MV-4-11 (cell line): ENCODE measurements at places on chromosomes 13 and 19.
A peak's percentile ranks its signal among the peaks of the same experiment; 100 is the strongest.

GRCh38 chr19:39408392-39409207, 2.0 kb downstream of the ZFP36 start:
- DNase-seq, result no peak

DNA sequence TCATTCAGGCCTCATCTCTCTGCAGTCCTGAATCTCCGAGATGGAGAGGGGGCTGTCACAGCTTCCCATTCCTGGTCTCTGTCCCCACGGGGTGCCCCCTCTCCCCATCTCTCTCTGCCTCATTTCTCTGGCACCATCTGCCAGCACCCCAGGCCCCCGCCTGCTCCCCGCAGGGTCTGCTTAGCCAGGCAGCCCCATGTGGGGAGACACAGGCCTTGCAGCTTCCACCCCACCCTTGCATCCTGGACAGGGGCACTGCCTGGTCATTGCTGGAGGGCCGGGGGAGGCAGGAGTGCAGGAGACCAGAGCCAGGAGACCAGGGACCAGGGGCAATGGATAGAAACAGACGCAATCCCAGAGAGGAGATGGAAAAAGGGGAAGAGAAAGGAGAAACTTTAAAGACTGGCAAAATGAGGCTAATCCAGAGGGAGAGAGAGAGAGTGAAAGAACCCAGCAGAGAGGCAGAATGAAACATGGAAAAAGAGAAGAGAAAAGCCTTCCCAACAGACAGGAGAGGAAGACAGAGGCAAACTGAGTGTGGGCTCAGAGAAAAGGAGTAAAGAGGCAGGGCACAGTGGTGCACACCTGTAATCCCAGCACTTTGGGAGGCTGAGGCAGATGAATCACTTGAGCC, 8.8 kb upstream of the GIPR start:
- no peak for DNase-seq

GRCh38 chr13:40994581-40995230, 24.4 kb downstream of the ELF1 start:
- DNase-seq, result no peak

- DNase-seq, result no peak
Measured at GRCh38 chr13:42225051-42225450, 46.9 kb upstream of the AKAP11 start.

DNA sequence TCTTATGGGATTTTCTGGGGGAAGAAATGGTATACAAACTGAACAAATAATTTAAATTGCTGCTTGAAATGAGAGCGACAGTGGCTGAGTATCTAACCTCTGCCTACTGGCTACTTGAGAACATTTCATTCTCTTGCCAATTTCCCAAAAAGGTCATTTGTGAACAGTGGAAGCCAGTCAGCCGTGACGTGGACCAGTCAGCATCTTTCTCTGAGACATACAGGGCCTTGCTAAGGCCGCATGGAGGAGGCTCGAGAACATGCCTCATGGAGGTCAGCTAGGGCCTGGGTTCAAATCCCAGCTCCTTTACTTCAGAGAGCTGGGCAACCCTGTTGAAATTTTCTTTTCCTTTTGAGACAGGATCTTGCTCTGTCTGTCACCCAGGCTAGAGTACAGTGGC, 20.3 kb downstream of the ZC3H4 start:
- DNase-seq, result no peak

DNA sequence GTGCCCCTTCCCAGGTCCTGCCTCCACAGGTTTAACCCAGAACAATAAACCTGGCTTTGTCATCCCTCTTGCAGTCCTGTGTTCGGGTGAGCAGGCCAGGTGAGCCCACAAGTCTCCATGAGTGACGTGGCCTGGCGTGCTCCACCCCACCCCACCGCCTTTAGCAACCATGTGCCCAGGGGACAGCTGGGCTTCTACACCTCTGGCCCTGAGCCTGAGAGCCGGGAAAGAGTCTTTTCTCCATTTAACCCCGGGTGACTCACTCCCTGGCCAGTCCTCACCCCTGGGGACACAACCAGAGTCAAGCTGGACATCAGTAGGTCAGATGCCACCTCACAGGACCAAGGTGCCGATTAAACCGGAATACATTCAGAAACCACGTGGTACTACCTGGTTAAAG, 4.1 kb downstream of the C19orf53 start:
- no peak for DNase-seq

DNA sequence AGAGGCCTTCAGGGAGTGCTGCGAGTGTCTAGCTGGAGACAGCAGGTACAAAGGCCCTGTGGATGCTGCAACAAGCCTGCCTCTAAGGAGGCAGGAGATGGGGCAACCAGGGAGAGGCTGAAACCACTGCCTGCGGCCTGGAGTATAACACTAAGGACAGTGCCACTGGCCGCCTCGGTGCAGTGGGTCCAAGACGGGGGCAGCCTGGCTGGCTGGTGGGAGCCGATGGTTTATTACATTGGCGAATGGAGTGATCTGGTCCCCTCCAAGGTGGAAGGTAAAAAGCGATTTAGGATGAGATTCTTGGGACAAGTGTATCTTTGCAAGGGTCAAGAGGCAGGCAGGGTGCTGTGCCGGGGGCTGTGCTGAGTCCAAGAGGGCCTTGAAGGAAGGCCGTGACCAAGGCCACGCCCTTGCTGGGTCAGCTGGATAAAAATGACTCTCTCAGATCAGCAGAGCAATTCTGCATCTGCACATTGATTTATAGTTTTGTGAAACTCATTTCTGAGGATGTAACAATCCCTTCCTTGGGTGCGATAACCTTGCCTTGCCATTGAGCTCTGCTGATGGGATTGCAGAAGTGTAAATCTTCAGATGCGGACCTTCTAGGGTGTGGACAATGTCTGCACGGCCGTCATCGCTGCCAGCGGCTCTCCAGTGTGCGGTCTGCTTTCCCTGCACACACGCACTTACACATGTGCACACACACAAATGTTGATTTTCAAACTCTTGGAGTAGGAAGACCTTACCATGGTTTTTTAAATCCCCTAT, 6.0 kb downstream of the TMEM255B start:
- DNase-seq, result no peak

DNA sequence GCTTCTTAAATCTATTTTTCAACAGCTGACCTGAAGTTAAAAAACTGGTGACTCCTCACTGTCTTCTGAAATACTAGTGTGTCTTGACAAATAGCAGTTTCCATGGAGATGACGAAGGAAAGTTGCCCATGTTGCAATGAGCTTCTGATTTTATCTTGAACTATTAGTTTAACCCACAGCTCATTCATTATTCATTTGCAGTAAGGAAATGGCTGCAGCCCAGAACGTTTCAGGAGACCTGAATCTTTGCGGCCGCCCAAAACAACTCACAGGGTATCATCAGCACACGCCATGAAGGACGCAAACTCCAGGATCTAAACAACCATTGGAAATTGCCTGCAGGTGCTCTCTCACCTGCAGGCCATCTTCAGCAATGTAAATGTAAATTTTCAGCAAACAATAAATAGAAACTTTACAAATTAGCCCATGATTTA, 142.5 kb downstream of the DCLK1 start:
- DNase-seq, result no peak

GRCh38 chr13:112814905-112815585, 125.2 kb downstream of the ATP11A start:
- no peak for DNase-seq

DNA sequence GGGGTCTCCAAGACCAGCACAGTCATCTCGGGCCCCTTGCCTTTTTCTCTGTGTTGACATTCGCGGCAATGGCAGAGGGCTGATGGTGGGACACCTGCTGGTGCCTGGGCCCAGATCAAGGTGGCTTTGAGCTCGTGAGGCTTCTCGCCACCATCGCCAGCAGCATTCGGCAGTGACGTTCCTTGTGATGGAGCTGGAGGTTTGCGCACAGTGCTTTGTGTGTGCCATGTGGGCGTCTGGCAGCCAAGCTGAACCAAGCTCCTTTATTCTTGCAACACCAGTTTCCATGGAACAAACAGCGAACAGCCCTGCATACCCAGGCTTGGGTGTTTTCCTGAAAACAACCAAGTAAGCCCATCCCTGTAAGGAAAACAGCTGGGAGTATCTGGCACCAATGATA, 9.1 kb upstream of the TMEM255B start:
- no peak for DNase-seq

GRCh38 chr19:57620673-57621348, 6.8 kb downstream of the ZNF134 start:
- DNase-seq, result peak; percentile 22

DNA sequence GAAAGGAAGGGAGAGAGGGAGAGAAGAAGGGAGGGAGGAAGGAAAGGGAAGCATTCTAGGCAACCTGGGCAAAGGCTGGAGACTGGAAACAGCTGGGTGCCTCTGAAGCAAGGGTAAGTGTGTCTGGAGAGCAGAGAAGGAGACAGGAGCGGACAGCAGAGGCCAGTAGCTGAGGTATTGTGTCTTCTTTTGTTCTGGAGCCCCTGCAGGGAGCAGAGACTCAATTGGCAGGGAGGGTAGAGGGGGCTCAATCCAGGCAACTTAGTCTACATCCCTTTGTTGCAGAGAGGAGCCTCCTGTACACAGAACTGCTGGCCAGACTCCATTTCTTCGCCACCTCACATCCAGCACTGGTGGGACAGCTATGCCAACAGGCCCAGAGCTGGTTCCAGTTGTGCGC, 53.2 kb downstream of the NWD1 start:
- DNase-seq, result no peak

GRCh38 chr13:20288561-20288960, 56.4 kb upstream of the GJB6 start:
- no peak for DNase-seq

GRCh38 chr19:19379527-19379926, 25.9 kb upstream of the GATAD2A start:
- DNase-seq, result no peak

DNA sequence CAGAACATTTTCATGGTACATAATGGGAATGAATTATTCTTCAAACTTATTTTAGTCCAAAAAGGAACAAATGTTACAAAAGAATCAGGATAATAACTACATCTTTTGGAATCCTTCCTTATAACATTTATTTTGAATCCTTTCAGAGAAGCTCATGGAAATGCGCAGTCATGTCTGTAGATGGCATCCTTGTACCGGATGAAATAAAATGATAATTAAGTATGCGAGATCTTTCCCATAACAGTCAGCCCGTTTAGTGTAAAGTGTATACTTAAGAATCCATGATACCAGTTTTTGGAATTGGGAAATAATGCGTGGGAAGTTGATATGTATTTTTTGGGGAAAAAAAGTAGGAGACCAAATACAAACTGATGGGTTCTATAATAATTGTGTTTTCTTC, 418.8 kb downstream of the GPC5 start:
- DNase-seq, result no peak

DNA sequence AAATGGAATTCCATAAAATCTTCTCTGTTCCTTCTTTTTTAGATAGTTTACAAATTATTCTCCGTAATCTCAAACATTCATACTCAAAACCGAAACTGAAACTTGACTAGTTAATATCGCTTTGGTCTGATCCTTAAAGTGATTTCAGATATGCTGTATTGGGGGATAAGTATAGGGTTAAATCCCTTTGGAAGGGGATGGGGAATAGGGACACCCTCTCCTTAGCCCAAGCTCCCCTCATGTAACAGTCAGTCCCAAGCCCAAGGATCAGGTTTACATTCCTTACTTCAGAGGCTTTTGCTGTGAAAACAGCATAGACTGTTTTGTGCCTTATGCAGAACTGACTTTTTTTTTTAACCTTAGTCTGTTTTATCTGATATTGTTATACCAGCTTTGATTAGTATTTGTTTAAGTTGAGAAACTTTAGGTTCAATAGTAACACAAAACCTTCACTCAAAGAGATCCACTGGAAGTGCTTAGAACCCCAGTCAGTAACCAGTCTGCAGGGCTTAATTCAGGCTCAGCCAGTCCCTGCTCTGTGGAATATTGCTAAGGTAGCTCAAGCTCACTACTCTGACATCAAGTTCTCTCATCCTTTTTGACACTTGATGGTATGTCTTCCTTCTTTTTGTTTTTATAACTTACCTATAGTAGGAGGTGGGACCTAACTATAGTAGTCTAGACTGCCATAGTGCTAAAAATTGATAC, 10.5 kb downstream of the CDADC1 start:
- DNase-seq, result no peak

DNA sequence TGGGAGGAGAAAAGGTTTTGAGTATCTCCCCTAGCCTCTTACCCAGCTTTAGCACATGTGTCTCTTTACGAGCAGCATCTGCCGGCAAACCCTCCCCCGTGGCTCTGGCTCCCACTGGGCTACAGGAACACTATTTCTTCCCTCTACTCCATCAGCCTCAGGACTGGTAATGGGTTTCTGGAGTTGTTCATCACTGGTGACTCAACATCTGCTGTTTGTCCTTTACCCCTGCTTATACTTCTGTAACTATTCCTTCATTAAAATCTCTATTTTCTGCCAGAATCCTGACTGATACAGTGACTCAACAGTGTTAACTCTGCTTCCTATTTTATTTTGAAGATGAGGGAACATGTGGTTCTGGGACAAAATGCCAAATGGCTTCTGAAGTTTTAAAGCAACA, 437.3 kb upstream of the HTR2A start:
- DNase-seq, result no peak

- no peak for DNase-seq
Measured at GRCh38 chr13:73082895-73083294, 24.1 kb downstream of the KLF5 start.

- no peak for DNase-seq
Measured at GRCh38 chr19:46393456-46394401, 19.6 kb downstream of the CCDC8 start.

- DNase-seq, result no peak
Measured at GRCh38 chr13:51820016-51820597, 16.1 kb upstream of the DHRS12 start.

DNA sequence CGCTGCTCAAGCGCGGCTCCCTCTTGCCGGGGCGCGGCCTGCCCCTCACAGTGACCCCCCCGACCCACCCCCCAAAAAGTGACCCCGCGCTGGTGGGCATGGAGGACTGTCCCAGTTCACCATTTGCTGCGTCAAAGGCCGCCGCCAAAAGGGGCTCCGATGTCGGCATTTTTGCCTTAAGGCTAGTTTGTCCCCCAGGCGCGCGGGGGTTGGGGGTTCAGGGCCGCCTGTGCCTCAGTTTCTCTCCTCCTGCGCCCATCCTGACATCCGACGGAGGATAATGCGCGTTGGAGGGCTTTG, 17.1 kb downstream of the NFIX start:
- DNase-seq, result no peak

DNA sequence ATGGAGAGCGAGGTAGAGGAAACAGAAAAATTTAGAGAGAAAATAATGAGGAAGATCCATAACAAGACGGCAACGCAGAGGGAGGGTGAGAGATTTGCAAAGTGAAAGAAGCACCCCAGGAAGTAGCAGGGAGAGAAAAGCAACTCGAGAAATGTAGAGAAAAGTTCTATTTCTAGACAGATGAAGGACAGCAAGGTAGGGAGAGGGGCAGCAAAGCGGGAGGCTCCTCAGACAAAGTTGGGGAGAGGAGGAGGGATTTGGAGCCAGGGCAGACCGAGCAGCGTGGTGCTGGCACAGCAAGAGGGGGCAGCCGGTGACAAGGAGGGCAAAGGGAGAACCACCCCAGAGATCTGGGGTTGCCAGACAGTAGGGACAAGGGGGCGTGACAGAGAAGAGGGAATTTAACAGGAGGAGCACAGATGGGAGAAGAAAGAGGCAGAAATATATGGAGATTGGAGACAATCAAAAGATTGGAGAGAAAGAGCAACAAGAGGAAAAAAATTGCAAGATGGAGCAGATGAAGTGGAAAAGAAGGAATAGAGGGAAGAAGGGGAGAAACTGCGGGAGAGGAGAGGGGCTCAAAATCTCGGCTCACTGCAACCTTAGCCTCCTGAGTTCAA, 989 bp downstream of the ZNF766 start:
- peak; percentile 44 for DNase-seq

GRCh38 chr19:548886-549830, 5.3 kb downstream of the GZMM start:
- DNase-seq, result no peak
